Aortic smooth muscle cell (primary cell): ENCODE measurements at places on chromosomes 7 and 10. TPM values are rescaled to one million over a fixed set of nuclear protein-coding genes. Genes with fewer than 3 reads are reported as not detected.

Gene CDHR1
- not detected in 2 replicates for total RNA-seq

Gene CCM2
- 45.9 and 56.3 TPM in 2 replicates for total RNA-seq

Gene CLRN3
- not detected in 2 replicates for total RNA-seq

Gene CALML5
- not detected in 2 replicates for total RNA-seq

Gene AEBP1
- 141 and 228 TPM in 2 replicates for total RNA-seq

Gene CHN2
- 0.26 TPM in 1 of 2 replicates, not detected in the other for total RNA-seq

Gene AKR1C3
- 163 and 174 TPM in 2 replicates for total RNA-seq
